ENCODE measurements at places on chromosomes 1 and 21.

- DNase-seq, result no peak
These were observed 6.3 kb downstream of the JMJD4 start for GRCh38 chr1:227728892-227729143.

DNA sequence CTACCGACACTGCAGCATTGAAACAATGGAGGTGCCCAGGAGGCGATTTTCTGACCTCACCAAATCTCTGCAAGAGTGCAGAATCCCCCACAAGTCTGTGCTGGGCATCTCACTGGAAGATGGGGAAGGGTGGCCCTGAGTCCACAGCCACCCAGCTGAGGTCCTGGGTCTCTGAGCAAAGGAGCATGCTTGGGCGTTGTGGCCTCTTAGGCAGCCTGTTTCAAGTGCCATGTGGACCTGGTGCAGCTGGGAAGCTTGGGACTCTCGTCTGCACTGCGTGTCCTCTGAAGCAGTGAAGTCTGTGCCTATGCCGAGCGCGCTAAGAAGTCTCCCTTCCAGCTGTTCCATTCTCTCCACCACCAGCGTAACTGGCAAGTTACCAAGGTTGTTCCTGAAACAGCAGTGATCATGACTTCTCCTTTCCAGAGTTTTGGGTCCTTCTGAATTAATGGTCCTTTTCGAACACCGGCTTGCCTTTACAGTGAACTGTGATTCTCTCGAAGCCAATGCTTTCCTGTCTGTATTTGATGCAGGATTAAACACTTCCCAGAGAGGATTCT is 5.0 kb upstream of the PLA2G2C start:
- no peak for DNase-seq

DNA sequence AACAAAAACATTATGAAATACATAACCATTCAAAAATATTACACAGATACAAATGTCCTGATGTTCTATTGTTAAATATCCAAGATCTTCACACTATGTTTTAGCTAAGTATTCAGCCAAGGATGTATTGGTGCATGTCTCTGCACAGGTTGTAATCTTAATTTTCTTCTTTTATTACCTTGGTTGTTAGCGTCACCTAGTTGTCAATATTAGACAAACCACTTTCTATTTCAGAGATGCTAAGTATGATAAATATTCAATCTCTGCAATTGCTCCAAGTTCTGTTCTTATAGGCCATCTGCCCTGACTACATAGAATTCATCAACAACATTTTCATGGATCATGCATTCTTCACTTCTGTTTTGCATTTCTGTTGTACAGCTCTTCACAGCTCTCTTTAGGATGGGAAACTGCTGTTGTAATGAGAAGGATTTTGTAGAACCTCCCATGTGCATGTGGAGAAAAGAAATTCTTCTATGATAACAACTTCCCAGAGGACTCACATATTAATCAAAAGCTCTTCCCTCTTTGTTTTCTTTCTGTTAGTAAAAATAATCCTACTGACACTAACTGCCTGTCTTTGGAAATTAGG is 380.1 kb downstream of the NUF2 start:
- no peak for DNase-seq

GRCh38 chr1:89363196-89363595 is 663 bp upstream of the GBP6 start:
- no peak for DNase-seq

DNA sequence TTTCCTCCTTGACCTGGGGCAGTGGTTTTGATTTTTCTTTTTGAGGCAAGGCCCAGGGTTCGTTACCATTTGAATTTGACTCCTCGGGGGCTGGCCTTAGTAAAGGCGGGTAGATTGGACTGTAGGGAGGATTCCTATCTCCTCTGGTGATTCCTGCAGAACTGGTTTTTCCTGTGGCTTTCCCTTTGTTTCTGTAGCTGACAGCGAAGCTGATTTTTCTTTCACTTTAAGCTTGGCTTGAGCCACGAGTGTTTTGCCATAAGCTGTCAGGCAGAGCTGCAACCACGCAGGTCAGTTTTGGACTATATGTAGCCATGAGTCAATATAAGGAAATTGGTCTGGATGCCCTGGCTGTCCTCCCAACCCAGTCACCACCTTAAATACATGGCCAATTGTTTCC is 28.7 kb upstream of the KCNJ15 start:
- no peak for DNase-seq

GRCh38 chr1:231808116-231808515 is 181.5 kb downstream of the DISC1 start:
- DNase-seq, result no peak

DNA sequence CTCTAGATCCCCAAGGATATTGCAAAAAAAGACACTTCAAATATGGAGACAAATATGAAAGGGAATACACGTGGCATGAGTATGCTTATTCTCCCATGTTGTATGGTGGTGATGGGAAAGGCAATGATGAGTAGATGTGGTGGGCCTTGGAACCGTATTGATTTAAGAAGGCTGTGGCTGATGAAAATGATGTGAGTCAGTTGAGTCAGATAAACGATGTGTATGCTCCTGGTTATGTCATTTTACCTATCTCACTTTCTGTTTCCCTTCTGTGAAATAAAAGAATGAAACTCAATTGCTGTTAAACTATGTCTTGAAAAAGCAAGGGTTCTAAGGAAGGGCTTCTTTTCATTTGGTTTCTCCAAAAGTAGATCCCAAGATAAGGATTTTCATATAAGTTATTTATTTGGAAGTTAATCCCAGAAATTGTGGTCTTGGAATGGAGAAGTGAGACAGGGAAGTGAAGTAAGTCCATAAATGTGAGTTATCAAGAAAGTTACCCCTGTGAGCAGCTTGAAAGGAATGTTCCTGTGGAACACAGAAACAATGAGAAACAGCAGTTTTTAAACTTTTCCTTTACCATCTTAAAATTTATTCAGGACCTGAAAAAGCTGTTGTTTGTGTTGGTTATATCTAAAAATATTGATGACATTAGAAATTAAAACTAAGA is 292.0 kb downstream of the DUSP10 start:
- DNase-seq, result no peak
